H4 (cell line): ENCODE measurements at places on chromosomes 12 and 14.

DNA sequence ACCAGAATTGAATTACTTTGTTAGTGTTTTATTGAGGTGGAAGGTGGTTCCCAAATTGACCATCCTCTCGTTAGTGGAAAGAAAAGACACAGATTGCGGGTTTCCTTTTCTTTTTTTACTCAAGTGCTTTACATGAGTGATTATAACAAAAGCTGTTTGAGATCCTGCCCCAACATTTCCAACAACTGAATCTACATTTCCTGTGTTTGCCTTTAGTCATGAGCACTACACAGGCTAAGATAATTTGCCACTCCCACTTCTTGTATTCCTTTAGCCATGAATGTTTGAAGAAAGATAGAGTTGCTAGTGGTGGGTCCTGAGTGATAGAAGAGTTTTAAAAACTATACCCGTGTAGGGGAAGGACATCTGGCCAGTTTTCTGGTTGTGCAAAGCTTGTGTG is 16.0 kb downstream of the RERGL start:
- no peak for DNase-seq

- no peak for DNase-seq
Observed at GRCh38 chr14:29311983-29312382, 545.4 kb downstream of the FOXG1 start.

DNA sequence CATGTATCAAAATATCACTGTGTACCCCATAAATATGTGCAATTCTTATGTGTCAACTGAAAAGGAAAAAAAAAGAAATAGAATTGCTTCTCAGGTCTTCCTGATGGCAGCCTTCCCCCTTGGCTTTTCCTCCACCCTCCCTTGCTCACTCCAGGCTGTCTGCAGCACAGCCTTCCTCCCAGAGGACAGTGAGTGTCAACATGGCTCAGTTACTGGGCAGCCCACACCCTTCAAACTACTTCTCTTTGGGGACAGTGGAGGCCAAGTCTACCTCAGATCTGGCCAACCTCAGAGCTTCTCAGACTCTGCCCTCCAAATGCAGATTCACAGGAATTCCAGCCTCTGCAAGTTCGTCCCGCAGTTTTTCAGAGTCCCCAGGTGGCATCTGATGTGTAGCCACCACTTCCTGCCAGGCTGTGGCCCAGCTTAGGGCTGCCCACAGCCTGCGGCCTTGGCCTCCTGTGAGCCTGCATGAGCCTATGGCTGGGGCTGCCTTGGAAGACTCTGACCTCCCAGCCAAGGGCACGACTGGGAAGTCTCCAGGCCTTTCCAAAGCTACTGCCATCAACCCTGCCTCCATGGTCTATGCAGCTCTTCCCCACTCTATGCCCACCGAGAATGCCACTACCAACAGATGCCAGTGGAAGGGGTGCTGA is 148.0 kb upstream of the PWP1 start:
- DNase-seq: no peak

- DNase-seq: no peak
Observed at GRCh38 chr12:32400866-32401265, 1.5 kb downstream of the FGD4 start.

GRCh38 chr12:39846304-39846703 is 226.7 kb upstream of the ABCD2 start:
- no peak for DNase-seq

DNA sequence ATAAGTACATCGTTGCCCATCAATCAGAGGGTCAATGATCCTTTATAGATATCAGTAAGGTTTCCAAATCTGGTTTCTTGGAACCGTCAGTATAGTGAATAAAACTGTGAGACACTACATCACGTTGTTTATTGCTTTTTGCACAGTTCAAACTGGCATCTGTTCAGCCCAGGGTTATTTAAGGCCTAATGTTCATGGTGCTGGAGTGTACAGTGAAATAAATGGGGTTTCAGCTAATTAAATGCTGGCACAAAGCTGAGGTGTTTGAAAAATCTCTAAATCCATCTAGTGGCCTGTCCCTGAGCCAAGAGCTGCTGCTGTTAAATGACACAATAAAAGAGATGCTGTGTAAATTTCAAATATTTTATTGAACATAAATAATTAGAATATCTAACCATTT is 69.9 kb downstream of the RPS29 start:
- DNase-seq: no peak

DNA sequence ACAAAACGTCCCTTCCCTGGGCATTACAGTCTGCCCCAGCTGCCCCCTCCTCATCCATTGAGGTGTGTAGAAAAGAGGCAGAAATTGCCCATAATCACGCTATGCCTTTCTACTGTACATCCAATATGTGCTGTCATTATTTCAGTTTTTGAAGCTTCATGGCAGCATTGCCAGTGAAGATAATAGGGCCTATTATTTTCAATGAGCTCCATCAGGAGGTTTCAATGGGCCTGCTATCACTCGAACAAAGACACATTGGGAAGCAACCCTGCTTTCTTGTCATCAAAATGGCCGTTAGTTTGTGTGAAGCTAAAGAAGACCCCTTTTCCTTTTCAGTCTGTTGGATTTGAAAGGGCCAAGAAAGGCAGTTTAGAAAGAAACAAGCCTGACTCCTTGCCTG is 653.8 kb downstream of the NOVA1 start:
- no peak for DNase-seq

DNA sequence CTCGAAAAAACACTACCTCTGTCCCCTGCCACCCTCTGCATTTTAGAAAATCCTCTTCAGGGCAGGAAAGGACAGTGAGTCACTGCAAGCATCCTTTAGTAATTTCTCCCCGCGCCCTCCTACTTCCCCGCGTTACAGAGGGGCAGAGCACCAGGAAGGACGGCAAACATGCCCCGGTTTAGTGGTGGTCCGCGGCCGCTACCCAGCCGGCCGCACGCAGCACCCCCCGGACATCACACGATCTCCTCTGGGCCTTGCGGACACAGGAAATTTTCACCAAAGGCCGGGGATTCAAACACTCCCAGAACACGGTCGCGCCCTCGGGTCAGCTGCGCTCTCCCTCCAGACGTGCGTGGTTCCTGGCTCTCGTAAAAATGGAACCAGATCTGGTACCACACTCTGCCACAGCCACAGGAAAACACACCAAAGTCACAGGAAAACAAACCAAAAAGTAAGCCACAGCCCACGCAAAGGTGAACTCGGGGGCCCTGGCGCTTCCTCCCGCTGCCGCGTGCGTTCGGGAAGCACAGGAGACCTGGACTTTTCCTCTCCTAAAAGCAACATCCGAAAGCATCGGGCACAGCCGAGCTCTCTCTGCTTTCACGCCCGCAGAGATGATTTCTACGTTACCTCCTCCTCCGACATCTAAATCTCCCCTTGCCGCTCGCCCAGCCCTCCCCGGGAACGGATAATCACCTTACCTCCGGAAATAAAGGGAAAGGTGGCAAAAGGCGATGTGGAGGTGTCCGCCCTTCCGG is 839 bp downstream of the SLC38A1 start:
- DNase-seq: no peak

GRCh38 chr12:120846721-120847120 is 57.4 kb downstream of the SPPL3 start:
- peak; percentile 72 for DNase-seq

- no peak for DNase-seq
Observed at GRCh38 chr14:60506462-60506984, 2.4 kb upstream of the SIX6 start.

DNA sequence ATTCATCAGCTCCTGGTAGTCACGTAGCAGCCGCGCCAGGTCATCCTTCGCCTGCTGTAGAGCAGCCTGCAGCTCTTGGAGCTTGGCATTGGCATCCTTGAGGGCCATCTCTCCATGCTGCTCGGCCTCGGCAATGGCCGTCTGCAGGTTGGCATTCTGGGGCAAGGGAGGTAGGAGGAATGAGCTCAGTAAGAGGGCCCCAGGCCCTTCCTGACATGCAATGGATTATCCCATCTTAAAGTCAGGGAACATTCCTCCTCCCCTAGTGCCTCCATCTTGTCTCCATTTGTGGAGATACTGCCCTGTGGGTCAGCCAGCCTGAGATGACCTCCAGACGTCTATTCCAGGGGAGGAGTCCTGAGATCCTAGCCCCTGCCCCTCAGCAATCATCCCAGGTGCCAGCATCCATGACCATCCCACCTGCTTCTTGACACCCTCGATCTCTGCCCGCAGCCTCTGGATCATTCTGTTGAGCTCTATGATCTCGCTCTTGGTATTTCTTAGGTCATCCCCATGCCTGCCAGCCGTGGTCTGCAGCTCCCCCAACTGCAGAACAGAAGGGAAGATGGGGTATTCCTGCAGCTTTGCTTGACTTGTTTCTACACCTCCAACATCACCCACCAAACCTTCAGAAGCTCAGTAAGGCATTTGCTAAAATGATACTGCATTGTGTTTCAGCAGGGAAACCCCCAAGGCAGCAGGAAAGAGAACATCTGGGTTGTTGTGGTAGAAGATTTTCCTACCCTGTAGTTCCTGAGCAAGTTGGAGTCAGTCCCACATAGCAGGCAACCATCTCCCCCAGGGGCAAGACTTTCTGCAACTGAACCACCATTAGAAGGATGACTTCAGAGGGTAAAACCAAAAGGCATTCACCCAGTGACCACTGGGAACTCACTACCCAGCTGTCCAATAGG is 4.4 kb downstream of the KRT3 start:
- no peak for DNase-seq

GRCh38 chr12:50333441-50333840 is 50.1 kb upstream of the LIMA1 start:
- no peak for DNase-seq

GRCh38 chr12:96053476-96054243 is 18.3 kb upstream of the LTA4H start:
- DNase-seq: no peak

- no peak for DNase-seq
Observed at GRCh38 chr14:72850360-72850759, 43.5 kb downstream of the DPF3 start.

DNA sequence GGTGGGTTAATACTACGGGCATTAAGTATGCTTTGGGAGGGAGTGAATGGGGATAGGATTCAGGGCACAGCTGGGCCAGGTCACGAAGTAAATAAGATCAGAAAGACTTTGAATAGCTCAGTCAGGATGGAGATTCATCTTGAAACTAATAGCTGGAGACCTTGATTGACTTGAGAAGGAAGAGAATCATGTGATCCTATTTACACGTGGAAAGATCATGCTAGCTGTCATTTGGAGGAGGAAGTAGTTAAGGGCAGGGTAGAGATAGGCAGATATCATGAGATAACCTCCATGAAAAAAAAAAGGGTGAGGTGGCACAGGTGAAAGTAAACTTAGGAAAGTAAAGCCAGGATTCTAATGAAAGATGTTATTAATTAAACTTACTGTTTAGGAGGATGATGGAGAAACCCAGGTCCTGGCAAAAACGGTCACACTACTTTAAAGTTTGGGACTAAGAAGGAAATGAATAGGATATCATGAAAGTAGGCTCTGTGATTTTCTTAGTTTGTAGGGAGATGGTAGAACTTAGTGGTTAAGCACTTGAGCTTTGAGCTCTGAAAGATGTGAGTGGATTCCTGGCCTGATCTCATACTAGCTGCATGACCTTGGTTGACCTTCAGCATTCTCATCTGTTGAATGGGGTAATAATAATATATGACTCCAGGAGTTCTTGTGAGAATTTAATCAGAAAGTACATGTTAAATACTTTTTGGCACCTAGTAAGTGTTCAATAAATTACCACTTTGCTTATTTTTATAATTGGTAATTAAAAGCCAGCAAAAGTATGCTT is 439.0 kb downstream of the NRXN3 start:
- no peak for DNase-seq

- no peak for DNase-seq
Observed at GRCh38 chr12:92547420-92547819, 155.4 kb upstream of the PLEKHG7 start.

DNA sequence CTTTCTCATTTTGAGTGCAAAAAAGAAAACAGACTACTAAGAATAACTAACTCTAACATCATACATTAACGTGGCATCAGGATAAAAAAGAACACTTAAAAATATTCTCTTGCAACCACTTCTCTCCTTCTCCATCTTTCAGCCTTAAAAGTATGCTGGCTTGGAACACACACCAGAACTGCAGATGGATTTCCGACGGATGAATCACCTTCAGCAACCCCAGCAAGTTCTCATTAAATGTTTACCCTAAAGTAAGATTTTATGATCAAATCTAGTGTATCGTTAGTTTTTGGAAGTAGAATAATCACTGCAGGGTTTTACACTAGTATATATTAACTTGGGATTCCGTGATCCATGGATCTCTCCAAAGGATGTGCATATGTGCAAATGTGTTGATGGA is 1.2 kb downstream of the NEK9 start:
- no peak for DNase-seq

- DNase-seq: no peak
Observed at GRCh38 chr14:93231129-93231979, 24.3 kb downstream of the UBR7 start.

DNA sequence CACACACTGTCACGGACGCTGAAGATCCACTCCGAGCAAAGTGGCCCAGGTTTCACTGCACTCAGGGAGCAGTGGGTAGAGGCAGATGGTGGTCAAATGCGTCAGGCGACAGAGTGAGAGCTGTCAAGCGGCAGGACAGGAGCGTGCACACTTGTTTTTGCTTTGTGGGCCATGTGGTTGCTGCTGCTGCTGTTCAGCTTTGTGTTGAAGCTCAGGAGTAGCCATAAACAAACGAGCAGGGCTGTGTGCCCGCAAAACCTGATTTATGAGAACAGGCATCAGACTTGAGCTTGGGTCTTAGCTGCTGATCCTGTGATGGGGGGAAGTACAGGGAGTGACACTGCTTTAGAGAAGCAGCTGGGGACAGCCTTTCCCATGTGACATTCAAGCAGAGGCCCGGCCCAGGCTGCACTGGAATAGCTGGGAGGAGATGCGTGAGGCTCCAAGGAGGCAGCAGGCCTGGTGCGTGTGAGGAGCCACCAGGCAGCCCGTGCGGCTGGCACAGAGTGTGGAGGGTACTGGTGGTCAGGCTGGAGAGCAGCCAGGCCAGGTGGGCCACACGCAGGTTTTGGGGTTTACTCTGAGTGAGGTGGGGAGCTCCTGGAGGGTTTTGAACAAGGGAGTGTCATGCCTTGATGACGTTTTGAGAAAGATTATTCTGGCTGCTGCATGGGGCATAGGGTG is 31.1 kb upstream of the ASPG start:
- no peak for DNase-seq

- DNase-seq: no peak
Observed at GRCh38 chr12:106974511-106974910, 12.4 kb downstream of the MTERF2 start.

DNA sequence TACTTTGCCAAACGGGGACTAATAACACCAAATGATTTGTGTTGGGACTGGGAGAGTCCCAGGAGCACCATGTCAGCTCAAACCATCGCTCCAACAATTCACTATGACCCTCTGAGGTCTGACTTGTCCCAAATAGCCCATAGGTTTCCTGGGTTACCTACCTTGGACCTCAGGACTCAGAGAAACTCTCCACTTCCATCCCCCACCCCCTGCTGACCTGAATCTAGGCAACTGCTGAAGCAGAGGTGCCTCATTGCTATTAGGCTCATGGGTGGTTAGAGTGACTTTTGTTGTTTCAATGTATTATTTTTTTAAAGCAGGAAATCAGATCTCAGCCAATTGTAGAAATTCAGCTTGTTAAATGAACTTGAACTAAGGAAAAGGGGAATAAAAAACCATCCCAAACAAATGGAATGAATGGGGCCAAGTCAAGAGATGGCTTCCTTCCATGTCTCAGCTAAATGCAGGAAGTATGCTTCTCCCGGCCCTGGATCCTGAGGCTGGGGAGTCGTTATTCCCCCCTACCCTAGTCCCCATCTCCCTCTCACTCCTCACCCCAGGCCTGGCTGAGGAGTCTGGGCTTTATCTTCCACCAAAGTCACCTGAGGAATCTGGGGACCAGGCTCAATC is 80.9 kb upstream of the SLC24A4 start:
- no peak for DNase-seq

- DNase-seq: no peak
Observed at GRCh38 chr12:28413460-28414109, 223.3 kb downstream of the CCDC91 start.
